ENCODE measurements at places on chromosomes 5 and 9. TPM values are rescaled to one million over a fixed set of nuclear protein-coding genes. Genes with fewer than 3 reads are reported as not detected.

The CDX1 gene
- total RNA-seq = not detected

The DPYSL3 gene
- 3.0 TPM for total RNA-seq

The MEGF10 gene
- total RNA-seq = 0.08 TPM

The ORM2 gene
- not detected for total RNA-seq

The NR2F1-AS1 gene
- 0.11 TPM for total RNA-seq

The ZDHHC12 gene
- total RNA-seq = 161 TPM

The NUTM2G gene
- total RNA-seq = not detected

The VDAC1 gene
- total RNA-seq = 340 TPM

The GDNF gene
- total RNA-seq = 0.04 TPM

The SLC34A1 gene
- not detected for total RNA-seq

The HBEGF gene
- 168 TPM for total RNA-seq

The ADGRV1 gene
- 0.39 TPM for total RNA-seq

The FABP6 gene
- 0.31 TPM for total RNA-seq

The AQP3 gene
- 30.4 TPM for total RNA-seq

The TMEM252 gene
- not detected for total RNA-seq

The SPATA31D4 gene
- total RNA-seq = not detected

The CYSRT1 gene
- 0.70 TPM for total RNA-seq

The OSMR gene
- 27.3 TPM for total RNA-seq

The KCTD16 gene
- total RNA-seq = 0.04 TPM

The IL11RA gene
- 1.2 TPM for total RNA-seq

The MCIDAS gene
- total RNA-seq = 0.27 TPM

The PRRC1 gene
- total RNA-seq = 41.5 TPM

The GAPT gene
- total RNA-seq = not detected

The CCDC180 gene
- total RNA-seq = 0.39 TPM

The BTNL3 gene
- total RNA-seq = not detected

The NOP16 gene
- 45.0 TPM for total RNA-seq

The DND1 gene
- total RNA-seq = 1.6 TPM

The PCDHGA10 gene
- total RNA-seq = 1.3 TPM

The UNC5A gene
- total RNA-seq = 0.08 TPM

The ABLIM3 gene
- 5.5 TPM for total RNA-seq

The TXNDC8 gene
- not detected for total RNA-seq

The DIMT1 gene
- 47.2 TPM for total RNA-seq

The GLT6D1 gene
- total RNA-seq = not detected

The TERT gene
- total RNA-seq = not detected

Measured in hair follicular keratinocyte (primary cell).